Stimulated activated CD4-positive, alpha-beta T cell treated with anti-CD3 and anti-CD28 coated beads, Interleukin-2, amount 100 ng/mL, for 24 hours (primary cell): ENCODE measurements at places on chromosomes 13 and 19.

GRCh38 chr19:50024719-50025021 lies 502 bp downstream of the VRK3 start:
- no peak for DNase-seq

DNA sequence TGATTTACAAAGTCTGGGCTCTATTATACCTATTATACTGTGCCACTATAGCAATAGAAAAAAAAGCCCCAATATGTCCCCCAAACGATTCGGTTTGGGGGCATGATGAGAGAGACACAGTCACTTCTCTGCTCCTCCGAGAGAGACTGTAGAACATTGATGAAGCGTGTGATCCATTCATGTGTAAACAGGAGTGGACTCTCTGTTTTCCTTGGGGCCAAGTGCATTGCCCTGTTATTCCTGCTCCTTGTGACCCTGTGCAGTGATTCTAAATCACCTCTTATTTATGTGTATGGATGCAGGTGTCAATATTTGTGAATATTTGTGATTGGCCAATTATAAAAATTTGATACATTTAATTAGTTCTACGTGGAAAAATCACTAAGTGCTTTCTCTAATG lies 17.0 kb downstream of the F10 start:
- DNase-seq, result no peak

DNA sequence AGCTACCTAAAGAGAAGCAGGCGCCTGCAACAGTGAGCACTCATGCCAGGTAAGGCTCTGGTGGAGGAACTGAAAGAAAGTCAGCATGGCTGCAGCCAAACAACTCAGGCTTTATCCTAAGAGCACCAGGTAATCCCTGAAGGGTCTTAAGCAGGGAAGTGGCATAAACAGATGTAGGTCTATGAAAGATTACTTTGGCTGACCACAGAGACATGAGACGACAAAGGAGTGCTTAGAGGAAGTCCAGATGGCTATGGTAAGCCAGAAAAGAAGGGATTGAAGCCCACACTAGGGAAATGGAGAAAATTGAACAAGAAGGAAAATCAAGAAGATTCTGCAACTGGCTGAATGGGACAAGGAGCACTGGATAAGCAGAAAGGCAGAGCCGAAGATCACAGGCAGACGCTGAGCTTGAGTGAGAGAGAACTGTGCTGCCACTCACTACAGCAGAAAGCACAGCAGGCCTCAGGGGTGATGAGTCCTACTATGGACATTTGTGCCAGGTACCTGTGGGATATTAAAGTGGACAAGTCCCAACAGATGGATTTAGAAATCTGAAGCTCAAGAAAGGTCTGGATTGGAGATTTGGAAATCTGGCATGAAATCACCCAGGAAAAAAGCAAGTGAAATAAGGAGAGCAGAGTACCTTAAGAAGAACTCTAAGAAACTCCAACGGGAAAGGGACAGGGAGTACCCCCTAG lies 4.2 kb downstream of the RCBTB1 start:
- DNase-seq, result no peak

DNA sequence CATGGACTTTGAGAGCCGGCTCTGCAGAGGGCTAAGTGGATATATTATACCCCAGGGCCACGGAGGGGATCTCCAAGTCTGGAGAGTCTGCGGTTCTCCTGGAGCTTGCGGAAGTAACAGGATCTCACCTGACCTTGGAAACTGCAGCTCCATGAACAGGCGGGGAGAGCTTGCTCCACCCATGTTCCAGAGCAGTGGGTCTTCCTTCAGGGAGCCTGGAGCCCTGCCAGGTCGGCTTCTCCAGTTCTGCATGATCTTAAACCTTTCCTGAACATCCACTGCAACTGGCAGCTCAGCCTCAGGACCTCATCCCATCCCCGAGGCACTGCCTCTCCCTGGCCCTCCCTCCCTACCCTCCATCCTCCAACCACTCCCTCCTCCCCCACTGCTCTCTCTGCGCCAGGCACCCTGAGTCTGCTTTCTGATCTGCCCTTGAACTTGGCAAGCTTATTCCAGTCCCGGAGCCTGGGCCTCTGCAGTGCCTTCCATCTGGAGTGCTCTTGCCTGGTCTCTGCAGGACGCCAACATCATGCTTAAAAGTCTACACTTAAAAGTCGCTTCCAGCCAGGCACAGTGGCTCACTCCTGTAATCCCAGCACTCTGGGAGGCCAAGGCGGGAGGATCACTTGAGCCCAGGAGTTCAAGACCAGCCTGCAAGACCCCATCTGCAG lies 13.2 kb downstream of the ATCAY start:
- no peak for DNase-seq

DNA sequence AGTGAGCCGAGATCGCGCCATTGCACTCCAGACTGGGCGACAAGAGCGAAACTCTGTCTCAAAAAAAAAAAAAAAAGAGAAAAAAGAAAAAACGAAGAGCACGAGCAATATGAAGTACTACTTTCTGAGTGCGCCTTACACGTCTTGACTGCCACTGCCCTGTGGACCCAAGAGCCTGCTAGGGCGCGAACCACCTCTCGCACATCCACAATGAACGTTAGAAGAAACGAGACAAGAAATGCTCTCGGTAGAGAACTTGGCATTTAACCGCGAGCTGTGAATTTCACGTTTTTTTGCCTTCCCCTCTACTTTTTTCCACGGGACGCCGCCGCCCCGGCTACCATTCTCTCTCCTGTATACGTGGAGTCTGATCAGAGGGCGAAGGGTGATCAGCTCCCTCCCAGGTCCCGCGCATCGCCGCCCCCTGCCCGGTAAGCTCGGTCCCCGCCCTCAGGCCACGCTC lies 454 bp downstream of the TIMM44 start:
- no peak for DNase-seq

DNA sequence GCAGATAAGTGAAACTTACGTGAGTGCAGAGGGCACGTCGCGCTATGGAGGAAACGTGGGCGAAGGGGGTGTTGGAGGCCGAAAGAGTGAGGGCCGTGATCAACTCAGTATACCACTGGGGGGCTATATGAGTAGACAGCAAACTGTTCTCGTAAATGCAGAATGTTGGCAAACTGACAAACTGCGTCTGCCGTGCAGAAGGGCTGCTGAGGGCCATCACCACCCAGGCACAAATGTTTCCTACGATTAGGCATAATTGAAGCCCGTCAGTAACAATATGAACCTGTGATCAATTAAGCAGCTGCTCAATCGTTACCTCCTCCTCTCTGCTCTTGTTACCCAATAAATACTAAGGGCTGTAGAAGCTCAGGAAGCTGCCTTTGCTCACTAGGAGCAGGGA lies 17.3 kb upstream of the MADCAM1 start:
- DNase-seq, result no peak

DNA sequence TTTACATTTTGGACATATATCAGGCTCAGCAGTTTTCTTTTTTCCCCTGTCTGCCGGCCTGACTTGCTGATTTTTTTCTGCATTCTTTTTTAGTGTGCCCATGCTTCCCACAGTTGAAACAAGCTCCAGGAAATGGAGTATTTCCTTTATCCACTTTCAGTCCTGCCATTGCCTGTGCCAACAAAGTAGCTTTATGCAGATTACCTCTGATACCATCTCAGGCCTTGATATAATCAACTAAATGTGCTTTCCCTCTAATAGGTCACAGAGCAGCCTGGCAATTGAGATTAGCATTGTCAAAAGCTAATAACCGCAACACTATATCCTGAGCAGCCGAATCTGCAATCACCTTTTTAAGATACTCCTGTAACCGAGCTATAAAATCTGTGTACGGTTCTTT lies 9.2 kb downstream of the MRPS12 start:
- DNase-seq, result no peak

DNA sequence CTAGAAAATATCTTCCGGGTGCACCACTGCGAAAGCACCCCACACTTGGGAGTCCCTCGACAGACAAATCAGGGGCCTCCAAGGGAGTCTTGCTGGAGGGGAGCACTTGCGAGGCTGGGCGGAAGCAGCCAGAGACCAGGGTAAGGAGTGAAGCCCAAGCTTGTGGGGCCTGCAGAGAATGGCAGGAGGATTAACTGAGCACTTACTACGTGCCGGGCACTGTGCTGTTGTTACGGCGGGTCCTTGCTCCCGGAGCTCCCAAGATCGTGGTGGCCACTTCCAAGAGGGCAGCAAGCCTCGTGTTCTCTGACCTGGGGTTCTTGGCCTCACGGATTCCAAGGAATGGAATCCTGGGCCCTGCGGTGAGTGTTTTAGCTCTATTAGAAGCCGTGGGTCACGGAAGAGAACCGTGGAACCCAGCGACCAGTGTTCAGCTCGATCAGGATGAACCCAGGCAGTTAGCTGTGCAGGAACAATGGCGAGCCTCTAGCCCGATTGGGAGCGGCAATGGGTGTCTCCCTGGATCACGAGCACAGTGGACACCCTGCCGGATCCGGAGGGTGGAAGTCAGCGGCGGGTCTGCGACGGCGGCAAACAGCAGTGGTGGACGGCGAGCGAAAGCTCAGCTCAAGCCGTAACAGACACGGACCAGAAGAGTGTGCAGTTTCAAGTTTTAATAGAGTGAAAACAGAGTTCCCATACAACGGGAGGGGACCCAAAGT lies 9.6 kb downstream of the TTYH1 start:
- DNase-seq, result no peak

- no peak for DNase-seq
Measured at GRCh38 chr13:42477596-42478190, 96.3 kb upstream of the TNFSF11 start.

DNA sequence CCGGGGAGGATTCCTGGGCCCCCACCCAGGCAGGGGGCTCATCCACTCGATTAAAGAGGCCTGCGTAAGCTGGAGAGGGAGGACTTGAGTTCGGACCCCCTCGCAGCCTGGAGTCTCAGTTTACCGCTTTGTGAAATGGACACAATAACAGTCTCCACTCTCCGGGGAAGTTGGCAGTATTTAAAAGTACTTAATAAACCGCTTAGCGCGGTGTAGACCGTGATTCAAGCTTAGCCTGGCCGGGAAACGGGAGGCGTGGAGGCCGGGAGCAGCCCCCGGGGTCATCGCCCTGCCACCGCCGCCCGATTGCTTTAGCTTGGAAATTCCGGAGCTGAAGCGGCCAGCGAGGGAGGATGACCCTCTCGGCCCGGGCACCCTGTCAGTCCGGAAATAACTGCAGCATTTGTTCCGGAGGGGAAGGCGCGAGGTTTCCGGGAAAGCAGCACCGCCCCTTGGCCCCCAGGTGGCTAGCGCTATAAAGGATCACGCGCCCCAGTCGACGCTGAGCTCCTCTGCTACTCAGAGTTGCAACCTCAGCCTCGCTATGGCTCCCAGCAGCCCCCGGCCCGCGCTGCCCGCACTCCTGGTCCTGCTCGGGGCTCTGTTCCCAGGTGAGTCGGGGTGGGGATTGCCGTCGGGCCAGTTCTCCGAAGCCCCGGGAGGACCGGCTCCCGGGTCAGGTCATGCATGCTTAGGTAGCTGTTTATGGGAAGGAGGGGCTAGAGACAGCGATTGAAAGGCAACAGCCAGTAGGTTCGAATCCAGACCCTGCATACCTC lies at the start of gene ICAM1:
ICAM1 (plus strand) TSS at position 505 of the 779 bp plus-strand sequence; CDS start at position 545, 40 bp downstream.
- peak; percentile 75 for DNase-seq

- DNase-seq, result no peak
Measured at GRCh38 chr13:66139701-66140100, 1090.4 kb downstream of the PCDH9 start.

DNA sequence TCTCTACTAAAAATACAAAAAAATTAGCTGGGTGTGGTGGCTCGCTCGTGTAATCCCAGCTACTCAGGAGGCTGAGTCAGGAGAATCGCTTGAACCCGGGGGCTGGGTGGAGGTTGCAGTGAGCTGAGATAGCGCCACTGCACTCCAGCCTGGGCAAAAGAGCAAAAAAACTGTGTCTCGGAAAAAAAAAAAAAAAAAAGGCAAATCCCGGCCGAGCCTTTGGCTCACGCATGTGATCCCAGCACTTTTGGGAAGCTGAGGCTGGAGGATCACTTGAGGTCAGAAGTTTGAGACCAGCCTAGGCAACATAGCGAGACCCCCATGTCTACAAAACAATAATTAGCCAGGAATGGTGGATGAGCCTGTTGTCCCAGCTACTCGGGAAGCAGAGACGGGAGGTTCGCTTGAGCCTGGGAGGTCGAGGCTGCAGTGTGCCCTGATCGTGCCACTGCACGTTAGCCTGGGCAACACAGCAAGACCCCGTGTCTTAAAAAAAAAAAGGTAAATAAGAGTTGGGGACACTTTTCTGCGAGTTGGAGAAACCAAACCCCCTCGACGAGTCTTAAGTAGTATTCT lies 574 bp upstream of the GPX4 start:
- no peak for DNase-seq

- DNase-seq, result no peak
Measured at GRCh38 chr19:3171894-3172672, 6.5 kb upstream of the S1PR4 start.

GRCh38 chr13:102291587-102292218 lies 110.1 kb downstream of the FGF14 start:
- no peak for DNase-seq

DNA sequence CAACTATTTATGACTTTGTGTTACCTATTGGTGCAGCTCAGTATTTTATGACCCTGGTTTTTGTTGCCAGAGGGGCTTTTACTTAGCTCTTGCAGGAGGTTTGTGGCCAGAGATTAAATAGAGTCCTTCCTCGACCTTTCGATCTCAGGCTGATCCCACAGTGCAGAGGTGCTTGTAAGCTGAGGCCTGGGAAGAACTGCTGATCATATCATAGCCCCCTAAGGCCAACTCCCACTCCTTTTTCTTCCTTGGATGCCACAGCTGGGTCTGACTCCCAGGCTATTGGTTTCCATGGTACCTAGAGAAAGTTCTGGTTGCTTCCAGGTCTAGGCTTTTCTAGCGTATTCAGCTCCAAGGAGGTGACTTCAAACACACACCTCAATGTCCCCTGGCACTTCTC lies 324.9 kb downstream of the FOXO1 start:
- DNase-seq, result no peak

DNA sequence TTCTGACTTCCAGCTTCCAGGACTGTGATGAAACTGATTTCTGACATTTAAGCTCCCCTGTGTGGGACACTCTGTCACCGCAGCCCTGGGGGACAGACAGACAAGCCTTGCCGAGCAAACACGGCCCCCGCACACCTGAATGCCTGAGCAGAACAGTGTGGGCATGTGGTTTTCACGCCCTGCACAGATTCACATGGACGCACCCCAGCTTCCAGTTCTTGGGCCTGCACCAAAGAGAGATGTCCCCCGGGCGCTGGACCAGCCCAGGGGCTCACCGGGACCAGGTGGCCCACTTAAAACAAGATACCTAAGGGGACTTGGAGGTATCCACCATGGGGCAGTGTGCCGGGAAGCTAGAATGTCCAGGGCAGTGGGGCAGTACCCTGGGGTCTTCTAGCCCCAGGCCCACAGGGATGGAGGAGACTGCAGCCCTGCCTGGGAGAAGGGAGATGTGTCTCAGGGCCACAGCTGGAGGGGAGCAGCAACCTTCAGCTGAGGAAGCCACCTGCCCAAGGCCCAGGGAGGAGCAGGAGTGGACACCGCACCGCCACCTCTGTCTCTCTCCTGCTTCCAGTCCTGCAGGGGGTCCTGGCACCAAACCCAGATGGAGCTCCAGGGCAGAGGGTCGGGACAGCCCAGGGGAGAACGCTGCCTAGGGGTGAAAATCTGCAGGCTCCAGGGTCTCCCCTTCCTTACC lies 50.5 kb downstream of the SOX1 start:
- DNase-seq, result no peak

GRCh38 chr13:24505256-24505655 lies 7.3 kb downstream of the PARP4 start:
- no peak for DNase-seq

- DNase-seq, result no peak
Measured at GRCh38 chr13:76820759-76821158, 65.4 kb downstream of the KCTD12 start.
